ENCODE measurements at places on chromosomes 2 and 18. TPM values are rescaled to one million over a fixed set of nuclear protein-coding genes. Genes with fewer than 3 reads are reported as not detected.

The LCT gene
- polyA plus RNA-seq: not detected

- no peaks in the 10 kb centered on the region for H3K27me3 ChIP-seq
- H3K27ac ChIP-seq: peak overlapping the region; percentile 50
- DNase-seq: peak; percentile 8
Measured at GRCh38 chr18:49161627-49162026, 210.9 kb upstream of the SMAD7 start.

DNA sequence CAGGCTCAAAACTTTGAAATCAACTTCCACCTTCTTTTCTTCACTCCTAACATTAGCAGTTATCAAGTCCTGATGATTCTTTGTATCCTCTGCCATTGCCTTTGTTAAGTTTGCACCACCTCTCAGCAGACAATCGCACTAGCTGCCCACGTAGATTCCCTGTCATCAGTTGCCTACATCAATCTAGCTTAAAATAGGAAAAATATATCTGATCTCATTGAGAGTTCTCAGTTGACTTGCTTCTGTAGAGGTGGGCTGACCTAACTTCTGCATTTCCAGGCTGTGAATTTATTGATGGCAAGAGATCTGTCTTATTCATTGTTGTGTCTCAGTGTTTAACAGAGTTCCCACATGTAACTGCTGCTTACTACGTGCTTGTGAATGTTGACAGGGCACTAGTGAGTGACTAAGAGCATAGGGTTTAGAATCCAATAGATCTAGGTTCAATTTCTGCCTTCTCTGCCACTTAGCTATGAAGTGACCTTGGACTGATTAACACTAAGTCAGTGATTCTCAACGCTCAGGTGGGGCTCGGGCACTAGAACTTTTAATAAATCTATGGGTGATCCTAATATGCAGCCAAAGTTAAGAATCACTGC is 3.7 kb upstream of the INSIG2 start:
- peaks cover 6% of the 10 kb centered on the region for H3K27me3 ChIP-seq
- peaks cover 18% of the 10 kb centered on the region for H3K4me1 ChIP-seq
- no peak overlapping the region for H3K27ac ChIP-seq
- no peak for DNase-seq
- H3K4me3 ChIP-seq: no peak overlapping the region
- no peaks in the 10 kb centered on the region for H3K36me3 ChIP-seq

The RFX8 gene
- not detected for polyA plus RNA-seq

- no peak overlapping the region for H3K4me3 ChIP-seq
- peaks cover 10% of the 10 kb centered on the region for H3K27me3 ChIP-seq
- no peaks in the 10 kb centered on the region for H3K36me3 ChIP-seq
- peaks cover 5% of the 10 kb centered on the region for H3K4me1 ChIP-seq
- no peak overlapping the region for H3K27ac ChIP-seq
Measured at GRCh38 chr2:222703886-222704285, 32.4 kb downstream of the MOGAT1 start.

The IL1F10 gene
- not detected for polyA plus RNA-seq

- H3K4me3 ChIP-seq: no peak overlapping the region
- no peaks in the 10 kb centered on the region for H3K4me1 ChIP-seq
- H3K36me3 ChIP-seq: peaks cover 24% of the 10 kb centered on the region
- no peak overlapping the region for H3K27ac ChIP-seq
- no peak for DNase-seq
Measured at GRCh38 chr18:35688757-35689156, 107.2 kb downstream of the GALNT1 start.

DNA sequence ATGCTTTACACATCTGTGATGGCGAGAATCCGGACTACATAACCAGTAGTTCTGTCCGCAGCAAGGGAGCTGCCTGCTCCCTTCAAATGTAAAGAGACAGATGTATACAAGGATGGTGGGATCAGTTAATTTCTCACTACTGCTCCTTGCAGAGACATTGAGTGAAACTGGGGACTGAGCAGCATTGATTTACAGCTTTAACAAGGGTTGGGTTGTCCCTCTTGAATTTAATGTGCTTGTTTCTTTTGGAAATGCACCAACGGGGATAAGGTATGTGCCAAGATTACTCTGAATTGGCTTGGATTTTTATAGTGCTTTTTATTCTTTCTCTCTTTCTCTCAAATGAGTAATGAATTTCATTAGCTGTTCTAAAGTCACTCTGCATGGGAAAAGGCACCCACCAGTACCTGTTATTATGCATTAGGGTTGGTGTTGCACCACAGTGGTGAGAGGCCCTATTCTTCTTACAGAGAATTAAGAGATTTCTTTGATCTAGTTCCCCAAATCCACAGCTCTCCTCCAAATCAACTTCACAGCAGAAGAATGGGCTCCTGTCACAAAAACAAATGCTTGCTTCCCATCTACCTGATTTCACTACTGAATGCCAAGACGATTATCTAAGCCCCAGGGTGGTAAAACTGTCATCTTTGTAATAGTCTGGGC is 107.6 kb downstream of the DOCK10 start:
- H3K4me3 ChIP-seq: no peak overlapping the region
- no peak for DNase-seq
- peaks cover 77% of the 10 kb centered on the region for H3K4me1 ChIP-seq
- H3K27ac ChIP-seq: peak overlapping the region; percentile 64

- H3K4me1 ChIP-seq: peaks cover 13% of the 10 kb centered on the region
- H3K27me3 ChIP-seq: peaks cover under 1% of the 10 kb centered on the region
- no peak overlapping the region for H3K4me3 ChIP-seq
- H3K36me3 ChIP-seq: no peaks in the 10 kb centered on the region
- no peak overlapping the region for H3K27ac ChIP-seq
- DNase-seq: no peak
Measured at GRCh38 chr2:85806358-85807118, 52.7 kb downstream of the ATOH8 start.

The UBXN4 gene
- polyA plus RNA-seq: 79.4 TPM

DNA sequence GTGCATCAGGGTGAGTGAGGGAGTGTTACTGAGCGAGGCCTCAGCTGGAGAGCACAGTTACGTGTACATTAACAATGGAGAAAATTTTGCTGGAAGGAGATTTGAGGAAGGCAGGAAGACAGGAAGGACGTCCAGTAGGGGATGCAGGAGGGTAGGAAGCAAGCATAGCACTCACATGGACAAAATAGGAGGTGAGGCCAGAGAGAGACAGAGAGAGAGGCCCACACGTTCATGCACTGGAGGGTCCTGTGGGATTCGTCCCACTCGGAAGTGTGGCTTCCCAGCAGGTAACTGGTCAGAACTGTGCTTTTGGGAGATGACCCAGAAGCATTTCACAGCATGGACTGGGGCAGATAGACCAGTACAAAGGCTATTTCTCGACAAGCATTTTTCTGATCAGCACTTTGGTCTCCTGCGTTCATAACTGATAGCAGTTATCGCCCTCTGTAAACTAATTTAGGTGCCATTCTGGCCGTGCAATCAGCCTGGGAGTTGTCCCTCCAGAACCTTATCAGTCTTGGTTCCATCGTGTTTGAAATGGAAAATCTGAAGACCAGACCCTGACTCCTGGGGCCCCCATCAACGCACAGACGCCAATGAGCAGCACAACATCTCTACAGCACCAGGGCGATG is 5.7 kb downstream of the LCT start:
- H3K36me3 ChIP-seq: no peaks in the 10 kb centered on the region
- no peaks in the 10 kb centered on the region for H3K4me1 ChIP-seq
- no peak overlapping the region for H3K4me3 ChIP-seq
- H3K27me3 ChIP-seq: no peaks in the 10 kb centered on the region

DNA sequence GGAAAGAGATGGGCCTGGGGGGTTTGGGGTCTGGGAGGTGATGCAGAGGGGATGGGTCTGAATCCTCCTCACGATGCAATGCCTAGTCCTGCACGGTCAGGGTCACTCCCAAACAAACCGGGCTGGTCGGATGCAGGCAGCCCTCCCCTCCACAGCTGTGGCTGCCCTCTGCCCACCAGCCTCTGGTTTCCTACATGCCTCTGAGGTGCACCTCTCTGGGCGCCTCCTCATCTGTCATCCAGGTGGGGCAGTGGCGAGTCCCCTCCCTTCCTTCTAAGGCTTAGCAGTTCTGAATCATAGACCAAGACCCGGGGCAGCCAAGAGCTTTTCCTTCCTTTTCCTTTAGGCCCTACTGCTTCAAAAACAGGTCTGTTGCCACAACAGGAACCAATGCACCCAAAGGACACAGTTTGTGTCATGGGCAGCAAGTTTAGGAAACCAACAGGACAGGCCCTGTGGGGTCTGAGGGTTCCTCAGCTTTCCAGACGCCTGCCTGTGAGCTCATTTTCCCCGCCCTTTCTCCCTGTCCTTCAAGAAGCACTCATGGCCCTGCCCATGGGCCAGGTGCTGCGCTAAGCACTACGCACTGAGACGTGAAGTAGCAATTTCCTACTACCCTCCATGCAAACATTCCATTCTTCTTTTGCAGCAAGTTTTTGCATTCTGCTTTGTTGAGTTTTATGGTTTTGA is 6.5 kb upstream of the MAL start:
- no peak for DNase-seq
- H3K27me3 ChIP-seq: peaks cover 7% of the 10 kb centered on the region
- no peaks in the 10 kb centered on the region for H3K36me3 ChIP-seq
- no peak overlapping the region for H3K4me3 ChIP-seq
- no peaks in the 10 kb centered on the region for H3K4me1 ChIP-seq

GRCh38 chr2:110732422-110733413 is at the start of gene ACOXL:
Gene ACOXL, plus strand, starts transcription at chr2:110732573. Its CDS starts 35,817 bp downstream, at chr2:110768390.
- peaks cover 36% of the 10 kb centered on the region for H3K27me3 ChIP-seq
- no peak for DNase-seq
- H3K27ac ChIP-seq: no peak within 1 kb of the TSS
- no peaks in the 10 kb centered on the region for H3K36me3 ChIP-seq
- H3K4me3 ChIP-seq: peak within 1 kb of the TSS; percentile 68
- H3K4me1 ChIP-seq: peaks cover 18% of the 10 kb centered on the region

DNA sequence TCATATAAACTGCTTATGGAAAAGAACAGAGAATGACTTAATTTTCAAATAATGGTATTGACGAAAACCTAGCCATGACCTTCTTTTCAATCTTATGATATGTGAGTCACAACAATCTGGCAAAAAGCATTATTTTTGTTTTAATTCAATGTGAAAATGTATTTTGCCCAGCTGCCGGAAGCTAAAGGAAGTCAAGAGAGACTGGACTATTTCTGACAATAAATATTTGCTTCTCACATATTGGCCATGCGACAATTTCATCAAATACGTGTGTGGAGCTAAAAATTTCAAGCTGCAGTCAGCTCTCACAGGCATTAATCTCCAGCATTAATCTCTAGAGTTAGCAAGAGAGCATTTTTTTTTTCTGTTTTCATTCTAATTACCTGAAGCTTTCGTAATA is 881.0 kb downstream of the CPS1 start:
- H3K36me3 ChIP-seq: no peaks in the 10 kb centered on the region
- no peak overlapping the region for H3K27ac ChIP-seq
- peaks cover 2% of the 10 kb centered on the region for H3K27me3 ChIP-seq
- H3K4me3 ChIP-seq: no peak overlapping the region

The NEUROD1 gene
- polyA plus RNA-seq: not detected

The TMEM198 gene
- 0.44 TPM for polyA plus RNA-seq
